ENCODE measurements at places on chromosomes 2 and 18.

DNA sequence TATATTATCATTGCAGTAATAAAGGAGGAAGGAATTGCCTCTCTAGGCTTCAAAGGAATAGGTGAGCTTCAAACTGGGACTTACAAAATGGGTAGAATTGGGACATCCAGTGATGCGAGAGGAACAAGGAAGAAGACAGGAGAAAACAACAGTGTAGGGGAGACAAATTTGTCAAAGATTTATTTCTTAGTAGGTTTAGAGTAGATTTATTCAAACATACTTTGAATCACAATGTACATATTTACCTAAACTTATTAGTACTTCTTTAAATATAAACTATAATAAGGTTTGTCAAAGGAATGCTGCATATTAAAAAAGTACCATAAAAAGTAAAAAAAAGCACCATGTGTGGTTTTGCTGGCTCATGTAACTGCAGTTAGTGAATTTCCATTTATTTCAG lies 161.4 kb upstream of the CDH2 start:
- no peak for DNase-seq

DNA sequence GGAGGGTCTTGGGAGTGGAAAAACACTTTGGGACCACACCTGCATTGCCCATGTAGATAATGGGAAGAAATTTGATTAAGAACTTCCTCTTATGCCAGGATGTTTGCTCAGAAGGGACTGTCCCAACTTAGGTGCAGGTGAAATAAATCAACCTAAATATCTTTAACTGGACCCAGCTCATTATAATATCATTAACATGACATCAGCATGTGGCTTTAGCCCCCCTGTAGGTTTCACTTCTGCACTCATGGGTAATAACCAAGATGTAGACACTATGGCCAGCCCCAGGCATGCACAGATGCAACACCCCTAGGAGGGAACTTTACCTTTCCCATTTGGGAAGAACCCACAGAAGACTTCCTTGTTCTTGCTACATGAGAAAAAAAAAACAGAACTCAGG lies 227.4 kb upstream of the ZNF804A start:
- no peak for DNase-seq

- DNase-seq: no peak
Measured at GRCh38 chr2:190929919-190930318, 49.3 kb downstream of the GLS start.

DNA sequence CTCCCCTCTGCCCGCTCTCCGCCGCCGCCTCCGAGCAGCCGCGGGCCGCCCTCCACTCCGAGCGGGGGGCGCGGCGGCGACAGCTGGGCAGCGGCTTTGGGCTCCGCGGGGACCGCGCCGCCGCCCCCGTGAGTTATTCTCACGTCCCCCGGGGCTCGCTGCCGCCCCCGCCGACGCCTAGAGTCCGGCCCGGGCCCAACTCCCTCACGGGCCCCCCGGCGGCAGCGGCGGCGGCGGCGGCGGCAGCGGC lies 645 bp downstream of the MIB1 start:
- no peak for DNase-seq

DNA sequence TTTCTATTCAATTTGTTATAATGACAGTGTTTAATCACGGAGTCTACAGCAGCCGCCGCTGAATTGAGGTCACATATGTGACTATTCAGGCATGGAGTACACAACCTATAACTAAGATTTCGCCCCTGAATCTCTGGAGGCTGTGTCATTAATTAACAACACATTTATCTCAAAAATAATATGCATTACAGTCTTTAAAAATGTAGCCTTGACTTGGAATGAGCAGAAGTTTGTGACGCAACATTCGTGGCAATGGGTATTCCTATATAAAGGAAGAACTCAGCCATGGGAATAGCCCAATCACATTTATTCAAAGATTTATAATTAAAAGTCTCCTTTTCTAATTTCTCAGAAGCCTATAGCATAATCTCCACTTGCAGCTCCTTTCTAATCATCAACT lies 60.6 kb upstream of the LYPD1 start:
- DNase-seq: no peak

DNA sequence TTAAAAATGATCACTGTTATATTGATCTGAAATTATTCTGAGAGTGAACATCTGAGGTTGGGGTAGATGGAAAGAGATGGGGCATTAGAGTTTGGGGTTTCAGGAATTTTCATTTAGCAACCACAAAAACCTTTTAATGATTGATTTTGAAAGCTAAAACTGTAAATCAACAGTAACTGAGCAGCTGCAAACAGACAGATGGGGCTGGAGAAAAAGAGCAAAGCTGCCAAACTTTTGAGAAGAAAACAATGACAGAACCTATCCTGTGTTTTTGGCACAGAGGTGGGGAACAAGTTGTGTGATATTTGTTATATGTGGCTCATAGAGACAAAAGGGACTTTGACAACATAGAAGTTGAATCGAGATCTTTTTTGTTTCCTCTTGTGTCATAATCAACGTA lies 415.8 kb upstream of the DSEL start:
- no peak for DNase-seq

All from NCI-H1930 (cell line).